Ascending aorta (tissue), 2 donors: ENCODE measurements at places on chromosomes 5 and 9. TPM values are rescaled to one million over a fixed set of nuclear protein-coding genes. Genes with fewer than 3 reads are reported as not detected.
A peak's percentile ranks its signal among the peaks of the same experiment; 100 is the strongest.

DNA sequence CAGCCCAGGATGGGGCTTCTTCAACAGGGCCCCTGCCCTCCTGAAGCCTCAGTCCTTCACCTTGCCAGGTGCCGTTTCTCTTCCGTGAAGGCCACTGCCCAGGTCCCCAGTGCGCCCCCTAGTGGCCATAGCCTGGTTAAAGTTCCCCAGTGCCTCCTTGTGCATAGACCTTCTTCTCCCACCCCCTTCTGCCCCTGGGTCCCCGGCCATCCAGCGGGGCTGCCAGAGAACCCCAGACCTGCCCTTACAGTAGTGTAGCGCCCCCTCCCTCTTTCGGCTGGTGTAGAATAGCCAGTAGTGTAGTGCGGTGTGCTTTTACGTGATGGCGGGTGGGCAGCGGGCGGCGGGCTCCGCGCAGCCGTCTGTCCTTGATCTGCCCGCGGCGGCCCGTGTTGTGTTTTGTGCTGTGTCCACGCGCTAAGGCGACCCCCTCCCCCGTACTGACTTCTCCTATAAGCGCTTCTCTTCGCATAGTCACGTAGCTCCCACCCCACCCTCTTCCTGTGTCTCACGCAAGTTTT is 23.6 kb downstream of the PCDHGC5 start:
- peak; percentile 93 for DNase-seq
- peaks cover 36% of the 10 kb centered on the region for H3K4me1 ChIP-seq
- H3K27ac ChIP-seq: peak overlapping the region; percentile 99

DNA sequence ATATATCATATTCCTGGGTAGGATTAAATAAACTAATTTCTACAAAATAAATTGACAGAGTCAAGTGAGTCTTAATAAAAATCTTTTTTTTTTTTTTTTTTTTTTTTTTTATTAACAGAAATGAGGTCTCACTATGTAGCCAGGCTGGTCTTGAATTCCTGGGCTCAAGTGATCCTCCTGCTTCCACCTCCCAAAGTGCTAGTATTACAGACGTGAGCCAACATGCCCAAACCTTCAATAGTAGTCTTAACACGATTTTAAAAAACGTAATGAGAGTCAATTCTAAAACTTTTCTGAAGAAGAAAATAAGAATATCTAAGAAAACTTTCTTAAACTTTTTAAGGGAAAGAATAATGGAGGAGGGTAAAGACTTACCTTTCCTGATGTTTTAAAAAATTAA is 84.2 kb downstream of the YIPF5 start:
- no peaks in the 10 kb centered on the region for H3K27me3 ChIP-seq
- H3K4me1 ChIP-seq: no peaks in the 10 kb centered on the region
- no peaks in the 10 kb centered on the region for H3K36me3 ChIP-seq
- DNase-seq: no peak

Gene SELENOP
- 119 TPM for total RNA-seq

GRCh38 chr5:129852747-129853352 is 51.4 kb upstream of the CHSY3 start:
- no peak overlapping the region for H3K4me3 ChIP-seq
- no peaks in the 10 kb centered on the region for H3K27me3 ChIP-seq
- H3K27ac ChIP-seq: no peak overlapping the region
- H3K4me1 ChIP-seq: no peaks in the 10 kb centered on the region

Gene GRIA1
- 7.0 TPM for total RNA-seq

GRCh38 chr5:153136910-153137614 is 353.4 kb upstream of the GRIA1 start:
- no peak for DNase-seq
- no peaks in the 10 kb centered on the region for H3K4me1 ChIP-seq
- no peak overlapping the region for H3K4me3 ChIP-seq
- H3K27ac ChIP-seq: no peak overlapping the region

GRCh38 chr9:116687754-116688135 is 640 bp downstream of the TRIM32 start:
- H3K4me3 ChIP-seq: peak overlapping the region; percentile 81
- H3K36me3 ChIP-seq: no peaks in the 10 kb centered on the region
- no peaks in the 10 kb centered on the region for H3K27me3 ChIP-seq
- H3K4me1 ChIP-seq: no peaks in the 10 kb centered on the region

- H3K36me3 ChIP-seq: no peaks in the 10 kb centered on the region
- DNase-seq: no peak
- no peak overlapping the region for H3K4me3 ChIP-seq
- H3K27ac ChIP-seq: no peak overlapping the region
- H3K4me1 ChIP-seq: no peaks in the 10 kb centered on the region
Measured at GRCh38 chr9:26673261-26673660, 219.3 kb downstream of the CAAP1 start.

DNA sequence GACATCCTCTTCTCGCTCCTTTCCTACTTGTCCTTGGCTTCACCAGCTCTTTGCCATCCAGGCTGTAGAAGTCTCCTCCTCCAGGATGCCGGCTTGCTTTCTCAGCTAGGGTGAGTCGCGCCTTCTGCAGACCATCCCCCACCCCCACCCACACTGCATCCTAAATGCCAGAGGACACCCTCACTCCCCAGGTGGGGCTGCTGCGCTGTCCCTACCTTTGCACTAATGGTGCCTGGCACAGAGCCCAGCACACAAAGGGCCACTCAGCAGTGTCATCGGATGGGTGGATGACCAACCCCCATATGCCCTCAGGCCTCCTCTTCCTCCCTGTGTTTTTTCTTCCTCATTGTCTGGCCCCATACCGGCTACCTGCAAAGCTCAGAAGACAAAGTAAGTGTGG is 14.8 kb downstream of the IL9 start:
- no peak for DNase-seq
- H3K36me3 ChIP-seq: no peaks in the 10 kb centered on the region
- no peaks in the 10 kb centered on the region for H3K4me1 ChIP-seq
- no peaks in the 10 kb centered on the region for H3K27me3 ChIP-seq
- no peak overlapping the region for H3K4me3 ChIP-seq
- no peak overlapping the region for H3K27ac ChIP-seq

DNA sequence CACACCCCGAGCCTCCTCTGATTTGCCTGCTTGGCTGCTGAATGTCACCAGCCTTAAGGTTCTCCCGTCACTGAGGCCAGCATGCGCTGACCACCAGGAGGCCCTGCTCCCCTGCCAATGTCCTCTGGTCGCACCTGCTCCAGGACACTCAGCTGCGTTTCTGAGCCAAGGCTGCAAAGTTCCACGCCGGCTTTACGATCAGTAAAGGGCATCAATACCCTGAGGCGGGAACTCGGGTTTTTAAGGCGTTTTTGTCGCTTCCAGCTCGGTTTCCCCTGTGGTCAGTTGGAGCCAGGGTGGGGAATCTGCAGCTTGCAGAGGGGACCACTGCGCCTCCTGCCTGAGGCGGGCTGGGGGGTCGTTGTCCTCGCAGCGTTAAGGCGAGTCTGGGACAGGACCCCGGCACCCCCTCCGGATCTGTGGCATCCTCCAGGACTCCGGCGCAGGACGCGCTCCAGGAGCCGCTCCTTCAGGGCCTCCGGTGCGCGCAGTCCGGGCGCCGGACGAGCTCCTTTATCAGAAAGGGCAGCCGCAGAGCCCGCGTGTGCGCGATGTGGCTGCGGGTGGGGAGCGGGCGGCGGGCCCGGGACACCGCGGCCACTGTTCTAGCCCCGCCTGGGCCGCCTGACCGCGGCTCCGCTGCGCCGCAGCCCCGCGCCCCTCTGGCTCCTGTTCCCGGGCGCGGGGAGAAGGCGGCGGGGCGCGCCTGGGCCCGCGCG is 24.1 kb upstream of the FLT4 start:
- no peak overlapping the region for H3K27ac ChIP-seq
- H3K4me3 ChIP-seq: no peak overlapping the region
- no peaks in the 10 kb centered on the region for H3K4me1 ChIP-seq
- H3K27me3 ChIP-seq: peaks cover 4% of the 10 kb centered on the region
- H3K36me3 ChIP-seq: no peaks in the 10 kb centered on the region
- DNase-seq: no peak

Gene PDCD1LG2
- 1.1 TPM for total RNA-seq

Gene SV2C
- total RNA-seq: not detected

Gene TOMM5
- 64.5 TPM for total RNA-seq

GRCh38 chr5:9139344-9139743 is 406.5 kb downstream of the SEMA5A start:
- no peak overlapping the region for H3K4me3 ChIP-seq
- no peaks in the 10 kb centered on the region for H3K27me3 ChIP-seq
- no peak overlapping the region for H3K27ac ChIP-seq
- H3K4me1 ChIP-seq: no peaks in the 10 kb centered on the region
- no peaks in the 10 kb centered on the region for H3K36me3 ChIP-seq

DNA sequence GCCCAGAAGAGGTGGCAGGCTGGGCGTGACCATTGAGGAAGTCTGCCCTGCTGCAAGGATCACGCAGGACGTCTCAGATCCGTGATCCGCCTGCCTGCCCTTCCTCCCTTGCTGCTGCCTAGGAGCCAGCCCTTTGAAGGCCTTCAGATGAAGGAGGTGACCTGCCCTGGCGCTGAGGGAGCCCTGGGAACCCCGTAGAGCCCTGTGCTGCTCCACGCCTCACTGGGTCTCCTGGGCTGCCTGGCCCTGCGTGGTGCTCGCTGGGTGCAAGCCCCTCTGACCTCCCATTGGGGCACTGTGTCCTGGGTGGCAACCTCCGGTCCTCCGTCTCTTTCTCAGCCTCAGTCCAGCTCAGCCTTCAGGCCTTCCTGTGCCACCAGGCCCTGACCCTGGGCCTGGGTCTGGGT is 295.3 kb upstream of the IRX4 start:
- no peaks in the 10 kb centered on the region for H3K4me1 ChIP-seq
- H3K36me3 ChIP-seq: no peaks in the 10 kb centered on the region
- H3K4me3 ChIP-seq: no peak overlapping the region
- no peaks in the 10 kb centered on the region for H3K27me3 ChIP-seq

GRCh38 chr5:171250738-171251137 is 58.3 kb upstream of the TLX3 start:
- H3K27ac ChIP-seq: no peak overlapping the region
- DNase-seq: no peak
- H3K4me3 ChIP-seq: no peak overlapping the region
- no peaks in the 10 kb centered on the region for H3K4me1 ChIP-seq
- no peaks in the 10 kb centered on the region for H3K27me3 ChIP-seq

DNA sequence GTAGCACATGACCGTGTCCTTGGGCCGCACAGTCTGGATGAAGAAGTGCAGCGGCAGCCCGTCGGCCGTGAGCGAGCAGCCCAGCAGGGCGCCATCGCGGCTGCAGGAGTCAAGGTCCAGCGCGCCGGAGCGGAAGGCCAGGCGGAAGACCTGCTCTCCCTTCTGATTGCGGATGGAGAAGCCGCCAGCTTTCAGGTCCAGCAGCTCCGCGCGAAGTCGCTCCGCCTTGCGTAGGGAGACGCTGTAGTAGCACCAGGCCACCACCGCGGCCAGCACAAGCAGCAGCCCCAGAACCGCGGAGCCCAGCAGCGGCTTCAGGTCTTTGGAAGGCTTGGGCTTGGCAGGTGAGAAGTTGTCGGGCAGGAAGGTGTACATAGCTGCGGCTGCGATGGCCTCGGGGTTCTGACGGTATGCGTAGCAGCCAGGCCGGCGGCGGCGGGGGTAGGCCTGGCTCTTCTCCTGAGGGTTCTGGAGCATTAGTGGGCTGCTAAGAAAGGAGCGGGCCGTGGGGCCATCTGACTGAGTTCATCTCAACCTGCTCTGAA is 4.2 kb downstream of the MYORG start:
- no peak for DNase-seq
- peaks cover 24% of the 10 kb centered on the region for H3K36me3 ChIP-seq
- no peak overlapping the region for H3K4me3 ChIP-seq
- no peaks in the 10 kb centered on the region for H3K27me3 ChIP-seq
